Left kidney (tissue), 8 donors: ENCODE measurements at places on chromosomes 3 and 15.

GRCh38 chr3:64207289-64208080, 17.8 kb downstream of the PRICKLE2 start:
- DNase-seq, result no peak

GRCh38 chr15:65184305-65184867, 756 bp downstream of the CLPX start:
- peak; percentile 40 for DNase-seq

- DNase-seq, result no peak
These were observed 46.0 kb downstream of the FSIP1 start for GRCh38 chr15:39736412-39737195.

DNA sequence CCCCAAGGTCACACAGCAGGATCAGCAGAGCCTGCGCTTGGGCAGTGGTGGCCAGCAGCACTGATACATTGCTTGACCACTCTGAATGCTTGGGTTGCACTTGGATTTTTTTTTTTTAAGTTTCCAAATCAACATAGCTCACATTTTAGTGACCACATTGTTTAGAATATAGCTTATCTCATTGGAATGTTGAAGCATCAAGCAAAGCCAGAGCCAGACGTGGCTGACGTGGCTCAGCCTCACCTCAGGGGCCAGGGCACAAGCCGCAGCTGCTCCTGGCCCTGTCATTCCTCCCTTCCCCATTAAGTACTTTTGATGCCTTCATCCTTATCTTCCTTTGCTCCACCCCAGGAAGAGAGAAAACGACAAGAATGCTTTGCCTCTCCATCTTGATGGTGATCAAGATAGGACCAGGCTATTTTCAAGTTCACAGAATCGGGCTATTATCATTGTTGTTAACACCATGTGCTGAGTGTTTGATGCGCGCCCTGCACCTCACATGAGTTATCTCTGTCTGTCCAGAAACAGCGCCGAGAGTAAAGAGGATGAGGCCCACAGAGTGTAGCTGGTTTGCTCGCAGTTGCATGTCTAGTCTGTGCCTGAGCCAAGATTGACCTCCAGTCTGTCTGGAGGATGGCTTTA, 75.8 kb downstream of the AAGAB start:
- DNase-seq, result no peak

- DNase-seq, result no peak
These were observed 87.0 kb upstream of the NECTIN3 start for GRCh38 chr3:110984456-110985250.

GRCh38 chr3:38334142-38335055, 12.2 kb upstream of the XYLB start:
- no peak for DNase-seq

DNA sequence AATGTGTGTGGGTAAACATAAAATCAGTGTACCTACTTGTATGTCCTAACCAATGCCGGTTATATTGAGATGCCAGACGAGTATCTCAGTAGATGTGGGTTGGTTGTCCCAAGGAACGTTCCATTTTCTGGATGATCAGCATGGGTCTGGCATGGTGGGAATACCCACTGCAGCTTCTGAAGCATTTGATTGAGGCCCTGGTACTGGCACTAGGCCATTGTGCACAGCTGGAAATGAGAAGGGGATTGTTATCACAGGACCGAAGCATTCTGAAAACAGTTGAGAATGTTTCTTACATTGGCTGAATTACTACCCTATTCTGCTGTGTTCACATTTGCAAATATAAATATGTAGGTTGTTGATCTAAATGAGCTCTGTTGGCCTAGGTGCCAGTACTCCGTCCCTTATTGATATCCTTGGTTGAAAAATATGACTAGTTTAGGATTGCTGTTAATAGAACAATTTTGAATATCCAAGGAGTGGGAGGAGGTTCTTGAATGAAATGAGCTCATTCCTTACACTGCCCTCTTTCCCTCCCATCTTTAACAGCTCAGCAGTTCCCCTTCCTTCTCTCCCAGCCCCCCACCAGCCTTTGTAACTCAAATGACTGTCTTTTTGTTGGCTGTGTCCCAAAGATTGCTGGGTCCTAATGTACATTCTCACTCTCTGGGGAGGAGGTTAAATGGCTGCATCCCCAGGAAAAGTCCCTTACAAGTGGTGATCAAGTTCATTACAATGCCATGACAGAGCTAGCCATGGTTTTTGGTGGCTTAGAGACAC, 293.3 kb upstream of the TPM1 start:
- no peak for DNase-seq

DNA sequence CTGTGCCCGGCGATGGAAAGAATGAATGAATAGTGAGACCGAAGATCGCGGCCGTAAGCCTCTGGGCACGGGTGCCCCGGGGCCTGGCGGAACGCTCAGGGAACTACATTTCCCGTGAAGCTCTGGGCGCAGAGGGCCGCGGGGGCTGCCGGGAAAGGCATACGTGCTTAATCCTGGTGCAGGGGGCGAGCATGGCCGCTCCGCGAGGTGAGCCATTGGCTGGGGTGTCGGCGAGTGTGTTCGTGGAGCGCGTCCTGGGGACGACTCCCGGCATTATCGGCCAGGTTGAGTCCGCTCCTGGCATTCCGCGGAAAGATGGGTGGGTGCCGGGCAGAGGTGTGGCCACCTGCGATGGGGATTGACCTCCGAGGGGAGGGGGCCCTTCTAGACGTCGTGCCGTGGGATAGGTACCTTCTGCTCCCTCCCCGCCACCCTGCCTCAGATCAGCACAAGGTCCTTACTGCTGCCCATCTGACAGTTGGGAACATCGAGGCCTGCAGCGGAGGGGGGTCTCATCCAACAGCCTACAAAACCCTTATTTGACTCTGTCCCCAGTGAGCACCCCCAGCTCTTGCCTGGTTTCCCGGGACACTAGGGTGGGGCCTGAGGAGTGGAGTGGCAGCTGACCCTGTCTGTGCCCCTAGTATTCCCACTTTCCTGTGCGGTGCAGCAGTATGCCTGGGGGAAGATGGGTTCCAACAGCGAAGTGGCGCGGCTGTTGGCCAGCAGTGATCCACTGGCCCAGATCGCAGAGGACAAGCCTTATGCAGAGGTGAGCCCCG, at the start of gene MPI:
TSS of gene MPI (plus strand) at position 160 of the 782 bp plus-strand sequence. CDS start at position 192, 32 bp downstream.
- peak; percentile 81 for DNase-seq

DNA sequence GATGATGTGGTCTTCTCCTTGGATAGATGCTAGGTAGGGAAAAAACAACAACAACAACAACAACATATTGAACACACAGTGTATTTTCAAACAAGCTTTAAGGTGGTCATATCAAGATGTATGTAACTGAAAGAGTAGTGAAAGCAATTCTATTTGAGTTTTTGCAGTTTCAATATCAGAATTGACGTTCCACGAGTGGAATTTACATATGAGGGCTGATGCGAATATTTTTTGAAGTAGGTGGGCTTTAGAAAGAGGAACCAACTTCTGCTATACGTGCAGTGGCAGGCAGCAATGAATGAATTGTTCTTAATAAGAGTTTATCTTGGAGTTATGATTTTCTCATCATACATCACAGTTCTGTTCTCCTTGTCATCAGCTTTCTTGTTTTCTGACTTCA, 151.9 kb upstream of the CNTN3 start:
- DNase-seq, result no peak

GRCh38 chr3:87801409-87801808, 257.4 kb downstream of the CGGBP1 start:
- no peak for DNase-seq

DNA sequence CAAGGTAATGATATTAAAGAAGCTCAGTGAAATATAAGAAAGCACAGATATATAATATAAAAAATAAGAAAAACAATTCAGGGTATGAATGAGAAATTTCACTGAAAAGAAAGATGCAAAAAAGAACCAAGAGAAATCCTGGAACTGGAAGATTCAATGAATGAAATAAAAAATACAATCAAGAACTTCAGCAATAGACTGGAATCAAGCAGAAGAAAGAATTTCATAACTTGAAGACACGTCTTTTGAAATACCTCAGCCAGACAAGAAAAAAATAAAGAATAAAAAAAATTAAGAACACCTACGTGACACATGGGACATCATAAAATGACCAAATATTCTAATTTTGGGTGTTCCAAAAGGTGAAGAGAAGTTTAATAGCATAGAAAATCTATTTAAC, 104.6 kb upstream of the NEO1 start:
- no peak for DNase-seq

DNA sequence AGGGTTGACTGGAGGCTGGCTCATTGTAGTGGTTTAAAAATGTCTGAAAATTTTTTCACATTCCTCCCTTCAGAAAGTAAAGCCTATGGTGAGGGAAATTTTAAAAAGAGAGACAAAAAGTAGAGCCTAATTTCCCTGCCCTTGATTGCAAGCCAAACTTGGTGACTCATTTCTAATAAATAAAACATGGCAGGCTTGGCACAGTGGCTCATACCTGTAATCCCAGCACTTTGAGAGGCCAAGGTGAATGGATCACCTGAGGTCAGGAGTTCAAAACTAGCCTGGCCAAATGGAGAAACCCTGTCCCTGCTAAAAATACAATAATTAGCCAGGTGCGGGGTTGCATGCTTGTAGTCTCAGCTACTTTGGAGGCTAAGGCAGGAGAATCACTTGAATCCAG, 18.9 kb upstream of the ARRDC4 start:
- DNase-seq, result no peak

GRCh38 chr15:82124331-82125263, 78.8 kb upstream of the MEX3B start:
- DNase-seq, result no peak

DNA sequence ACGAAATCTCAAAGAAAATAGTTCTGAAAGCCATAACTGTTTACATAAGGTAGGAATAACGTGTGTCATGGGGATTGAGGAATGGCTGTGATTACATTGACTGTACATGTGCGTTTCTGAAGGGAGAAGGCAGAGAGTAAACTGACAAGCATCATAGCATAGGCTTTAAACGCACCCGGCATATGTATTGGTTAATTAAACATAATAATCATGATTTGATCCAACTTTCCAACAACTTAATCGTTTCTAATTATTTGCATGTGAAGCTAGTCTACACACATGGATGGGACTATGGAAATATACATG, 3.3 kb downstream of the TMEM108 start:
- DNase-seq, result no peak

- DNase-seq, result no peak
These were observed 121.7 kb downstream of the PLD1 start for GRCh38 chr3:171688593-171688992.

- no peak for DNase-seq
These were observed 654.0 kb upstream of the TGFBR2 start for GRCh38 chr3:29952431-29952830.

DNA sequence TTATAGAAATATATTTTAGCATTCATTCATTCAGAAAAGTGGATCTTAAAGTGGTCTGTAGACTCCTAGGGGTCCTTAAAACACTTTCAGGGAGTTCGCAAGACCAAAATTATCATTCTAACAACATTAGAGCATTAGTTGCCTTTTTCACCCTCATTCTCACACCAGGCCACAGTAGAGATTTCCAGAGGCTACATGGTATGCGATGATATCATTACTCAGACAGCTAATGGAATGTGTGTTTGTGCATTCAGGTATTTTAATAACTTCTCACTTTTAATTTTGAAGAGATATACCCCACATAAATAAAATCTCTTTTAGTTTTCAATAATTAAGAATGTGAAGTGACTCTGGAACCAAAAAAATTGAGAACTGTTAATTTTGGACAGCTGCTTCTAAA, 206.9 kb downstream of the NSUN3 start:
- no peak for DNase-seq

DNA sequence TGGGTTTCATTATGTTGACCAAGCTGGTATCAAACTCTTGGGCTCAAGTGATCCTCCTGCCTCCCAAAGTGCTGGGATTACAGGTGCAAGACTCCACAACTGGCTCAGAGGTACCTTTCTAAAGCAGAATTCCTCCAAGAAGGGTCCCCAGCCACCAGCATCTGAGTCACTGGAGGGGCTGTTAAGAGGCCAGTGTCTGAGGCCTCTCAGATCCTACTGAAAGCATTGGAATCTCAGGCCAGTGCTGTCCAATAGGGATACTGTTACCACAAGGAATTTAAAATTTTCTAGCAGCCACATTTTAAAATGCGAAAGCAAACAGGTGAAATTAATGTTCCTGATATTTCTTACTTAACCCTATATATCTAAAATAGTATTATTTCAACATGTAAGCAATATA, 1.3 kb downstream of the CAV3 start:
- DNase-seq, result no peak

DNA sequence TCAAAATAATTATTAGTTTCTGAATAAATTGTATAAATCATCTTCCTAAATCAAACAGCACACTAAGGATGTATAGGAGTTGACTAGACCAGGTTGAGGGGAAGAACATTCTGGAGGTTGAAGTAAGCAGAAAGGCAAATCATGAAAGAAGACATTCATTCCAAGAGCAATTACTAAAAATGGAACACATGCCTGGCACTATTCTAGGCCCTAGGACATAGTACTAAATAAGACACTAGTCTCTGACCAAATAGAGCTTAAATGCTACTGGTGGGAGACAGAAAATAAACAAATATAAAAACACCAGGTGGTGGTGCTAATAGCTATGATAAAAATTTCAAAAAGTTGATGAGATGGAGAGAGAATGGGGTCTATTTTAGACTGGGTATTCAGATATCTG, 190.1 kb downstream of the TBC1D5 start:
- no peak for DNase-seq

GRCh38 chr15:74422265-74422651, 11.5 kb downstream of the SEMA7A start:
- DNase-seq, result no peak

GRCh38 chr3:194396859-194397756, 2.0 kb downstream of the GP5 start:
- DNase-seq, result no peak

- DNase-seq, result no peak
These were observed 138.8 kb upstream of the PRR20G start for GRCh38 chr3:127426444-127427153.
